ENCODE measurements at places on chromosomes 2 and 18.

DNA sequence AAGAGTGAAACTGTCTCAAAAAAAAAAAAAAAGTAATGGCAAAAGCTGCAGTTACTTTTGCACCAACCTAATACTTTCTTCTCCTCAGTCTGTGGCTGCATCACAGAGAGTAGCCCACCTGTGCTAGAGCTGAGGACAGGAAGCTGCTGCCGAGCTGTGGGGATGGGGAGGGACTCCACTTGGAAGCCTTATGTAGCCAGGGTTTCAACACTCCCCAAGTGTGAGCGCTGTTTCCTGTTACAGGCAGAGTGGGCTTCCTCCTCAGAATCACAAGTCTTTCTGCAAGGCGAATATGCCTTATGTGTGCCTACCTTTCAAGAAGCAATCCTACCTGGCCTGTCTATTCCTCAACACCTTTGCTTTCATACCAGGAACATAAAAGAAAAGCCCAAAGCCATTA lies 36.3 kb upstream of the CYP27C1 start:
- no peak for DNase-seq

GRCh38 chr2:8675543-8675942 lies 6.3 kb upstream of the ID2 start:
- no peak for DNase-seq

GRCh38 chr2:144502369-144502768 lies 17.6 kb downstream of the ZEB2 start:
- DNase-seq = no peak

DNA sequence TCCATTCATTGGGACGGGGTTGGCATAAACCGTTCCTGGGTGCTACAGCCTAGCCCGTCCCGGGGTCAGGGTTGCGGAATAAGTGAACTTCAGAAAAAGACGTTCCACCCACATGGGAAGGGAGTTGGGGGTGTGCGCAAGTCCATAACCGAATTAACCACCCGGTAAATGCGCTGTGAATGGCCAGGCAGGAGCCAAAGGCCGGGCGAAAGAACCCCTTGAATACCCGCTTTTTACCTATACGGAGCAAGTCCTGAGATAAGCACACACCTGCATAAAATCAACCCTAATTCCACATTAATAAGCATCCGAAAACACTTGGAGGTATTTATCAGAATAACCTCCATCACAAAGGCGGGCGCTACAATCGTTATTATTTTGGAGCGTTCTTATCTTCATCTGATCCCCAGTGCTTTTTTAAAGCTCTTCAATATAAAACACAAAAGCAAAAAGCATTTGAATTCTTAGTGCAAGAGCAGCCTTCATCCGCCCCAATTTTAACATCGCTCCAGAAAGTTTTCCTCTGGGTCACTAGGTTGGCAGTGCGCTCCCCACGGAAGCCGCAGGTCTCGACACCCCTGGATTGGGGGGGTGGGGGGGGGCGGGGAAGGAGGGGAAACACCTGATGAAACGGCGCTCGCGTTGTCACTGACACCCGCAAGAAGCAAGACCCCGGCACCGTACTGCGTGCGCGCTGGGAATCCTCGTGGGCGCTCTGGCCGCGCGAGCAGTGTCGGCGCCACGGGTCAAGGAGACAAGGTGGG lies 1.2 kb downstream of the SATB2 start:
- DNase-seq = no peak

- peak; percentile 60 for DNase-seq
Measured at GRCh38 chr2:27212626-27213471, 781 bp upstream of the SLC5A6 start.

GRCh38 chr2:172200495-172201085 lies 97.9 kb upstream of the DLX2 start:
- peak; percentile 56 for DNase-seq

GRCh38 chr2:187994464-187995331 lies 297.0 kb upstream of the GULP1 start:
- DNase-seq = peak; percentile 61

GRCh38 chr2:165572151-165572550 lies 102.7 kb downstream of the CSRNP3 start:
- no peak for DNase-seq

GRCh38 chr18:70422391-70422965 lies 133.6 kb downstream of the SOCS6 start:
- DNase-seq = no peak

DNA sequence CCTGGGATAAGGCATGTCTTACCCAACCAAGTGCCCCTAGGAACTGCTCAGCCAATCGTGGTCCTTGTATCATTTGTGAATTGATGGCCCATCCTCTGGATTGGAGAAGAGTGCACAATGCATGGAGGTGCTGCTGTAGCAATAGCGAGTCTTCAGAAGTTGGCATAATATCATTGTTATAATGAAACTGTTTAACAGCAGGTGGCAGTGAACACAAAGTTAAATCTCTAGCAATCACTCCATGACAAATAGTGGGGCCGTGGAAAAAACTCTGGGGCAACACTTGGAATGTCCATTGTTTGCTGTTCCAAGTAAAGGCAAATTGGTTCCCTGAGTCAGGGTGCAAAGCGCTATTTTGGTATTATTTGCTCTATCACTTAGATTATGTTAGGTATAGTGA lies 11.4 kb downstream of the REG1A start:
- DNase-seq = no peak

GRCh38 chr2:187976259-187976985 lies 315.3 kb upstream of the GULP1 start:
- DNase-seq = peak; percentile 48

DNA sequence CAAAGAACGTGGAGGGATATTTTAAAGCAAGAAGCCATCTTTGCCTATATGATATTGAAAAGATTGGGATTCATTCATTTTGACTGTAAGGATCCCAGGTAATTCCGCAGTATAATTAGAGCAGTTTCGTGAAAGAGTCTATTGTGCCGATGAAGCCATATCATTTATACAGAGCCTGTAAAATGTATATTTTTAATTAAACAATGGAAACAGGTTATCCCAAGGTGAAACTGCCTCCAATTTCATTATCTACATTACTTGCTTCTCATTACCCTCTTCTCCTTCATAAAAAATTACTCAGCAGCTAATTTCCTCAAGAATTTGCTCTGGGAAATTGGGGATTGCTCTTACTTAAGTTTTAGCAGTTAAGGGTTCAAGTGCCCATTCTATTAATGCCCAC lies 444.1 kb downstream of the SOCS6 start:
- no peak for DNase-seq

DNA sequence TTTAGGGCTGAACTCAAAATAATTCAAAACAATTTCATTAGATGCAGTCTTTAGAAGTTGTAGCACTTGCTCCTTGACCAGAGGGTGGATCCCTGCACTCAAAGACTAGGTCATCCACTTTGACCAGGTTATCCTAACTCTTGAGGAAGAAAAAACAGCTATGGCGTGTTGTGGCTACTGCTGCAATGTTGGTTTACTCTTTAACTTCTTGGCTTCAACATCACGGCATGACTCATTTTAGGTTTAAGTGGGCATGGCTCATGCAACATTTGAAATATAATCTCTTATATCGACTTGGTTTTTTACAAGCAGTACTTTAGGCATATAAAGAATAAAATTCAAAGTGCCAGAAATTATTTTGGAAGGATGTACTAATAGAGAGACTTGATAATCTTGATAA lies 35.4 kb downstream of the ANKRD29 start:
- DNase-seq = no peak

DNA sequence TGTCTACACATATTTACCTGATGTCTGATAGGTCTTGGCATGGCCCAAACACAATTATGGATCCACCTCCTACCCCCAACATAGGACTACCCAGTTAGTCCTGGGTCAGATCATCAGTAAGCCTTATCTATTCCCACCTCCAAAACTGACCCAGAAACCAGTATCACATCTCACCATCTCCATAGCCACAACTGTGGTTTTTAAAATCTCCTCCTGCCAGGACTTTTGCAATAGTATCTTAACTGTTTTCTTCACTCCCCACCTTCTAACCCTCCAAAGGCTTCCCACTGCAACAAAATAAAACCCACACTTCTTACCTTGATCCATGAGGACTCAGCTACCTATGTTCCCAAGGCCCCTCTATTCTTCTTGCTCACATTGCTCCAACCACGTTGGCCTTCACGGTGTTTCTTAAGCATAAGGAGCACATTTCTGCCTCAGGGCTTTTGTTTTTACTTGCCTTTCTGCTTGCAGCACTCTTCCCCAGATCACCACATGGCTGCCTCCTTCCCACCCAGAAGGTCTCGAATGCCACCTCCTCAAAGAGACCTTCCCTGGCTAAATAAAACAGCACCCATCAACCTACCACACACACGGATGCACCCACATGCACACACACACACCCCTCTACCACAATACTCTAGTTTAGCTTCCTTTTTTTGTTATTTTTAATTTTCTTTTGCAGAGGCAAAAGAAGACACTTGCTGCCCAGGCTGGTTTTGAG lies 125.9 kb upstream of the SLC1A4 start:
- peak; percentile 52 for DNase-seq

- peak; percentile 32 for DNase-seq
Measured at GRCh38 chr2:227881866-227882517, 10.6 kb downstream of the DAW1 start.

GRCh38 chr18:10524507-10525370 lies 1.1 kb upstream of the NAPG start:
- DNase-seq = peak; percentile 72

GRCh38 chr2:182545420-182546167 lies 118.8 kb upstream of the PDE1A start:
- no peak for DNase-seq

DNA sequence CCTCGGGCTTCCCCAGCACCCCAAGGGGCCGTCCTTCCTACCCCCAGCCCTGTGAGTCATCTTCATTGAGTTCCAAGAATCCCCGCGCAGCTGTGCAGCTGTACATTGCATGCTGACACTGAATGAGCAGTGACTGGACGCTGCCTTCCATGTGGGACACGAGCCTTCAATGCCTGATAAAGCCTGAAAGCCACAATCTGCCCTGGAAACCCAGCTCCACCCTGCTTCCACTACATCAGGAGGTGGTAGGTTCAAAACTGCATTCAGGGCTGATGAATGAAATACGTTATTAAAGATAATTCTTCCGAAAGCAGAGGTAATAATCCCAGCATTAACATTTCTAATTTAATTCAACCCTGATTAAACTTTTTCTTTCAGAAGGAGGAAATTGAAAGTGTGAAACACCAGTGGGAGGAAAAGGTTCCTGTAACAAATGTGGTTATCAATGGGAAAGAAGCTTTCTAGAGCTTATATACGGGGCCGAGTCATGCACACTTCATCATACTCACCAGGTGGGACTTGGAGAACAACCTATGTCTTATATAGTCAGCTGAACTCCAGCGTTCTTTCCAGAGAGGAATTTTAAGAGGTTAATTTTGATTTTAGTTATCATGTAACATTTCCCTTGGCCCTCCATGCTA lies 360.1 kb downstream of the LPIN1 start:
- DNase-seq = peak; percentile 26

- DNase-seq = no peak
Measured at GRCh38 chr2:141611981-141612380, 518.8 kb downstream of the LRP1B start.

DNA sequence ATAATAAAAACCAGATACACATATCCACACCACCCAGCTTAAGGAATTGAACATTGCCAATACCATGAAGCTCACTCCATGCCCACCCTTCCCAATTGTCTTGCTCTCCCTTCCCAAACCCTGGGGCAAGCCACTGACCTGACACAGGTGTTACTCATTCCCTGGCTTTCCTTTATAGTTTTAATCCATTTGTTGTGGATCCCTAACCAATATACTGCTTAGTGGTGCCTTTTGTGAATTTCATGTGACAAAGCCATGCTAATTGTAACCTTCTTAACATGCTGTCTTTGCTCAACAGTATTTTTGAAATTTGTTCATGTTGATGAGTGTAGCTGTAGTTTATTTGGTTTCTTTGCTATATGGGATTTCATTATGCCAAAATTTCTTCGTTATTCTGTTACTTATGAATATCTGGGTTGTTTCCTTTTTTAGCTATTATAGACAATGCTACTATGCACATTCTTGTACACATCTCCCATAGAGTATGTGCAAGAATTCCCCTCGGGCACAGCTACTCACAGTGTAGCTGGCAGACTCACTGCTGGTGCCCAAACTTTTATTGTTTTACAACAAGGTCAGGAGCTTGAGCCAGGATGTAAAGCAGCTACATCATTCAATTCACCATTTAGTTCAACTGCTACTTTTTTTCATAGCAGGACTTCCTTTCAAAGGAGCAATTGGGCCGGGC lies 90.8 kb upstream of the ATL2 start:
- DNase-seq = no peak

DNA sequence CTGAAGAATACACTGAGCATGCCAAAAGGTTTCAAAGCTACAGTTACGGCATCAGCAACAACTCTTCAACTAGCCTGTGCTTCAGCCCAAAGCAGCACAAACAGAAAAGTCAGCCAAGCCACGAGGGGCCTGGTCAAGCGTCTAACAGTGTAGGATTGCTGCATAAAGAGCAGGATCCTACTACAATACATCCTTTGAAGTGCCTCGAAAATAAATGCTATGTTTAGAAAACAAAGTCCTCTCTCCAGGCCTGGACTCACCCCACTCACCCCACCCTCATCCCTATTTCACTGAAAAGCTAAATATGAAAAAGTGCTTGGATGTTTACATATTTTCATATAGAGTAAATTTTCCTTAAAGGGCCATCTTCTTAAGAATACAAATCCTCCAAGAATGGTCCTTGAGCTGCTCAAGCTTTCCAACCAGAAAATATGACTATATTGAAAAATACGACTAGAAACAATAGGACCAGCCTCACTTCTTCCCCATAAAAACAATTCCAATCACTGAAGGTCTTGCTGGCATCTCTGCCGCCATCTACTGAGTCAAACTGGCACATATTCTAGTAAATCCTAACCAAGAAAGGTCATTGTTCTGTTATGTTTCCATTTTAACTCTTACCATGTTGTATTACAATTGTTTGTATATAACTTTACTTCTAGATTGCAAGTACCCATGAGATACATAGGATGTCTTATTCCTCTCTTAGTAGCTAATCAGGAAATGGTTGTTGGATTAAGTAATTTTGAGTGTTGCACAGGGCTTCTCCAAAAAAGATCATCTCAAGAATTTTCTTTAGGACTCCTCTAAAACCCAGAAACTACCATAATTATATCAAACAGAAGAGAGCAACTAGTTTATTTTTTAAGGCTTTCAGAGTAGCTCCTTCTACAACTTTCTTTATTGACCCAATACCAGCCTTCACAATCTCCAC lies 63.6 kb downstream of the CLHC1 start:
- peak; percentile 82 for DNase-seq

DNA sequence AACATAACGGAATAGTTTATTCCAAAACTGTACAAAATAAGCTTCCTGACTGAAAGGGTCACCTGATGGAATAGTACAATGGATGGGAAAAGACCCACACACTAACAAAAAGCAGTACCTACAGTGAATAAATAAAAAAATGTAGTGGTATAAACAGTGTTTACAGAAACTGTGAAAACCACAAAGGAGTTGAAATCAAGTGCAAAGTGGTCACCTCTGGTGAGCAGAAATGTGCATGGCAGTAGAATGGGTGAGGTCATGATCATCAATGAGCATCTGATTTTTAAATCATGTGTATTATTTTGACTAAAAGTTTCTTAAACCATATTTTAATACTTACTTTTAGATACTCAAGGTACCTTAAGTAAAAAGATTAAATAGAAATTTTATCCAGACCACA lies 11.4 kb downstream of the WDSUB1 start:
- DNase-seq = no peak

GRCh38 chr2:227347117-227347516 lies 22.1 kb downstream of the MFF start:
- DNase-seq = no peak

- DNase-seq = no peak
Measured at GRCh38 chr2:174681099-174682006, 82.9 kb downstream of the CHRNA1 start.
